ENCODE measurements at places on chromosomes 2 and 18.

DNA sequence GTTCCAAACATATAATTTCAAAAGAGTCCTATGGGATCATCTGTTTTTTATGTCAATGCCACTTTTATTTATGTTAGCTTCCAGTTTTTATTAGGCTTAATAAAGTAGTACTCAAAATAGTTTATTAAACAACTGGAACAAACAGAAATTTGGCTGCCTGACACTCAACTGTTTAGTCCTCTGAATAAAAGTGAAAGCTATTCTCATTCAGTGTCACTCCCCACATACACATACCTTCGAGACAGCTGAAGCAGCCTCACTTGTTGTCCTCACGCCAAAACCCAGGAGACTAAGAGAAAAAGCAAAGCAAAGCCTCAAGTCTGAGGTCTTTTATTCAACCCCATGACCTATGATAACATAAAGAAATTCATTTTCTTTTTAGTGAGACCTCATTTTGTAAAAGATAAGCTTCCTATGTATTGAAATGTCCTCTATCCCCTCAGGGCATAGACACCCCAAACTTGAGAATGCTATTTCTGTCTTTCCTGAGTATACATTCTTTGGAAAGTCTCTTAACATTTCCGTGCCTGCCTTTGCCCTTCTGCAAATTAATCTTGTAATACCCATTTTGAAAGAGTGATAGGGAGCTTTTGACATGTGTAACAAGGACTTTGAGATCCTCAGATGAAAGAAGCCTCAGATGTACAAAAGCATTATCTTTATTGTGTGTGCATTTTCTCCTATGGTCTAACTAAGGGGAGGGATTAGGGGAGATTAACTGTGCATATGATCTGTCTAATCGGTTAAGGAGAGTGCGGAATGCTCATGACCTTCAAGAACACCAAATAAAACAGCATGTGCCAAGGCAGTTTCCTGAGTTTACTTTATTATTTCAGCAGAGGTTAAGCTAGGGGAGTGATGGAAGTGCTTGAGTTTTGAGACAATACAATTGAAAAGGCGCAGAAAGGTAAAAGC lies 1523.7 kb upstream of the PIK3C3 start:
- DNase-seq, result no peak

DNA sequence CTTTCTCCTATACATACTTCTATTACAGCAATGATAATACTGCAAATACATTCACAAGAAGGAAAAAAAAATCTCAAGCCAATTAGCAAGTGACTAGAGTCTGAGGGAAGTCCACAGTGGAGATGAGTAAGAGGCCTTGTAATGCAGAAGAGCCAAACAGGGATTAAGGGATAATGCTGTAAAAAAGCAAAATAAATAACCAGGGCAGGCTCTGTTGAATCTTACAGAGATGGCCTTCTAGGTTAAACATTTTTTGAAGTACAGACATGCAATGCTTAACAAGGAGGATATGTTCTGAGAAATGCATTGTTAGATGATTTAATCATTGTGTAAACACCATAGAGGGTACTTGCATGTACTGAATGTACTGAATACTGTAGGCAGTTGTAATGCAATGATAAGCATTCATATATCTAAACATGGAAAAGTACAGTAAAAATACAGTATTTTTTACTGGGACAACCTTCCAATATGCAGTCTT lies 122.1 kb upstream of the RMDN2 start:
- no peak for DNase-seq

DNA sequence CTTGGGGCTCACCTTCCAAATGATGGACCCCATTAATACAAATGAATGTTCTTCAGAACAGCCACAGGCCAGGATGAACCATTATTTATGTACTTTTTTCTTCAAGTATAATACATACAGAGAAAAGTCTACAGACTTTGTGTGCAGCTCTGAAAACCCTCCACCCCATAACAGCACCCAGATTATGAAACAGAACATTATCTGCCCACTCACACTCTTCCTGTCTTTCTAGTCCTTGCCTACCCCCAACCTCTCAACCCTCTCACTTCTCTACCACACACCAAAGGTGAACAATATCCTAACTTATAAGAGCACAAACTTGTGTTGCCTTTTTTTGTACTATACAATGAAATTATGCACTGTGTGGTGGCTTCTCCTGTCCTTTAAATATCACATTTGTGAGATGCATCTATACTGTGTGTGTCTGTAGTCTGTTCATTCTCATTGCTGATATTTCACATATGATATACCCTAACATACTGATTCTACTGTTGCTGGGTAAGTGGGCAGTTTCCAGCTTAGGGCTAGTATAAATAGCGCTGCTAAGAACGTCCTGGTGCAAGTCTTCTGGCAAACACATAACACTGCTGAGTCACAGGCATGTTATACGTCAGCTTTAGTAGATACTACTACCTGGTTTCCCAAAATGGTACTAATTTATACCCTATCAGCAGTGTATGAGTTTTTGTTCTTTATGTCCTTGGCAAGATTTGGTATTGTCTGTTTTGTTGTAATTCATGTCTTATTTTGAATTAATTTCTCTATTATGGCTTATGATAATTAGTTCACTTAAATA lies 1.0 kb upstream of the NPHP1 start:
- DNase-seq, result no peak

- no peak for DNase-seq
Observed at GRCh38 chr2:21258082-21258481, 134.3 kb downstream of the TDRD15 start.

GRCh38 chr2:12721566-12722446 lies 5.1 kb downstream of the TRIB2 start:
- no peak for DNase-seq

GRCh38 chr2:232911712-232912277 lies 41.7 kb downstream of the SNORC start:
- no peak for DNase-seq

DNA sequence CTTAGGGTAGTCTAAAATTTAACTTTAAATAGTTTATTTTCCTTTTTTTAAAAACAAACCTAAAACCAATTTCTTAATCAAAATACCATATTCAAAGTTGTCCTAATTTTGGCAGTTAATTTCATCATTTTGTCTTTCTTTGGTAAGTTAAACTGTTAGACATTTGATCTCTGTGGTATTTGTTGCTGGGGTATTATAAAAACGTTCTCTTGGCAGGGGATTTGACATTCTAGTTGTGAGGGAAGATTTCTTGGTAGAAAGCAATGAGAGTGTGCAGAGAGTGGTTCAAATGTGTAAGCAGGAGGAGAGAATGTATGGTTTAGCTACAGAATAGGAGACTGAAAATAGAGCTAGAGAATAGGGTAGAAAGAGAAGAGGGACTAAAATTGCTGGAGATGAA lies 14.6 kb downstream of the GULP1 start:
- no peak for DNase-seq

- no peak for DNase-seq
Observed at GRCh38 chr18:79874553-79875530, 76.6 kb downstream of the SLC66A2 start.

Measured in C1 segment of cervical spinal cord (tissue), 14 donors.